NB4 (cell line): ENCODE measurements at places on chromosomes 2 and 18.

GRCh38 chr18:8811115-8811514 is 105.8 kb downstream of the MTCL1 start:
- no peak for DNase-seq

- no peak for DNase-seq
Observed at GRCh38 chr2:6352247-6352646, 513.5 kb downstream of the CMPK2 start.

DNA sequence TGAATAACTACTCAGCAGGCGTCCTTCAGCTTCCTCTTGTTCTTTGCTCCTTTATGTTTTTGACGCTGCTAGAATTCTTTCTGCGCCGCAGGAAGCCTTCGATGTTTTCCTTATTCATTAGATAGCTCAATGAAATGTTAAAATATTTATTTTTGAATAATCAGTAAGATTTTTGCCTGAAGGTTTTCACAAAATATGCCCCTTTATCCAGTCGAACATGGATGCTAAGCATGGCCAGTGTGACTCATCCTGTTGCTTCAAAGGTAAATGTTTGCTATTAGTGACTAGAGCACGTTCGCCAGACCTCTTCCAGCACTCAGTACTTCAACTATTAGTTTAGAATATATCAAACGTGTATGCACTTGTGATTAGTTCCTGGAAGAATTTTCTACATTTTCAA is 7.6 kb upstream of the MEIS1 start:
- DNase-seq = no peak

DNA sequence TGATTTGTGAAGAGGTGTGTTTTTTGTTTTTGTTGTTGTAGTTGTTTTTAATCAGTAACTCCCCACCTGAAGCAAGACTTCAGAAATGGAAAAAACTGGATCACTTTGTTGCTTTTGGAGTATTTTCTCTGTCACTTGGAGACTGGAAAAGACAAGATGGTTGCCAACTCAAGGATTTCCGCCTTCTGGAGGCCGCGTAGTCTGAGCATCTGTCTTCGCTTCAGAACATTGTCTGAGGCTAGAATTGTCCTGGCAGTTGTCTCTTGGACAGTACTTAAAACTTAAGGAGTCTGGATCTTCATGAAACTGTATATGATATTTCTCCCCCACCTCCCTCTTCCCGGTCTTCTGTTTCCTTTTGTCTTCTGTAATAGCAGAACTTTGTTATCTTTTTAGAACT is 67.7 kb downstream of the ARHGAP28 start:
- no peak for DNase-seq

DNA sequence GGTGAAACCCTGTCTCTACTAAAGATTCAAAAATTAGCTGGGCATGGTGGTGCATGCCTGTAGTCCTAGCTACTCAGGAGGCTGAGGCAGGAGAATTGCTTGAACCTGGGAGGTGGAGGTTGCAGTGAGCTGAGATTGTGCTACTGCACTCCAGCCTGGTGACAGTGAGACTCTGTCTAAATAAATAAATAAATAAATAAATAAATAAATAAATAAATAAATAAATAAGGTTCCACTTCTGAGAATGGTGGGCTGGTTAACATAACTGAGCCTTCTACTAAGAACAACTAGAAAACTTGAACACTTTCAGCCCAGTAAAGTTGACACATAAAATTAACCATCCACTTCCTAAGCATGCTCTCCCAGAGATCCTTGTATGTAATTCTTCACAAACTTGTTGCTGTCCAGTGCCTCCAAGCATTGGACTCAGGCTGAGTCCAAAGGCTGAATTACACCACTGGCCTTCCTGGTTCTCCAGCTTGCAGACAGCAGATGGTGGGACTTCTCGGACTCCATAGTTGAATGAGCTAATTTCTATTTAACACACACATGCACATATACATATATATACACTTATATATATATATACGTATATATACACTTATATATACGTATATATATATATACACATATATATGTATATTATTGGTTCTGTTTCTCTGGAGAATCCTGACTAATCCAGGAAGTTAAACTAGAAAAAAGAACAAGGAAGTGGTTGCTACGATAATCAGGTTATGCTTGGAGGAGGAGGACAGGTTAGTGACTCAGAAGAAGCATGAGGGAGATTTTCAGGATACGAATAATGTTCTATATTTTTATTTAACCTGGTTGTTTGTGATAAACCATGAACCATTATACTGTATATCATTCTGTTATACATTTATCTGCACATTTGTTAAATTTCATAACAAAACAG is 348.8 kb downstream of the METTL4 start:
- no peak for DNase-seq

DNA sequence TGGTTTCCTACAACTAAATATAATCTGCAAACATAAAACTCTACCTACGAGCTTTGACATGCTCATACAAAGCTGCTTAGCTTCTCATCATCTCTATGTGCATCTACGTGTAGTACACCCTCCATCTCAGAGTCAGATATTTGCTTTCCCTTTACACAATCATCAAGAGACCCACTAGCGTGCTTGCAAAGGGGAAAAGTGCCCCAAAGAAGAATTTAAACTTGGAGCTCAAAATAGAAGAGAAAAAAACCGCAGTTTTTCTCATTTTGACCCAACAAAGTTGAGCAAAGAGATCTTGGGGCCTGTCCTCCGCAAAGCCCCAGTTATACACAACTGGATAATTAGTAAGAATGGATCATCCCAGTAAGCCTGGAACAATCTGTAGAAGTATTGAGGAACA is 104.1 kb downstream of the PAX3 start:
- DNase-seq = no peak

DNA sequence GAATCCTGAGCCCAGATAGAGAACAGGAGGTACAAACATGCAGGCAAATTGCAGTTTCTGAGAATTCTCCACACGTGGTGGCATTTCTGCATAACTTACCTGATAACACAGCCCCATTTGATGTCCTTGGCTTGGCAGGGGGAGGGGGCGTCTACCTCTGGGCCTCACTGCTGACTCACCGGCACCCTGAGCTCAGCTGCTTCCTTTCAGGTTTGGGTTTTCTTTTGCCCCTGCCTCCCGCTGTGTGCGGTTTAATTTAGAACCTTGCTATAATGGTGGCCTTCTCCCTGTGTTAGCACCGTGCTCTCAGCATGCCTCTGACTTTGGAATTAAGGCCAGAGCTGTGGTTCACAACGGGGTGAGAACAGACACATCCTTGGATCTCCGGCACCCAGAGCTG is 4.4 kb downstream of the CTIF start:
- peak; percentile 18 for DNase-seq

DNA sequence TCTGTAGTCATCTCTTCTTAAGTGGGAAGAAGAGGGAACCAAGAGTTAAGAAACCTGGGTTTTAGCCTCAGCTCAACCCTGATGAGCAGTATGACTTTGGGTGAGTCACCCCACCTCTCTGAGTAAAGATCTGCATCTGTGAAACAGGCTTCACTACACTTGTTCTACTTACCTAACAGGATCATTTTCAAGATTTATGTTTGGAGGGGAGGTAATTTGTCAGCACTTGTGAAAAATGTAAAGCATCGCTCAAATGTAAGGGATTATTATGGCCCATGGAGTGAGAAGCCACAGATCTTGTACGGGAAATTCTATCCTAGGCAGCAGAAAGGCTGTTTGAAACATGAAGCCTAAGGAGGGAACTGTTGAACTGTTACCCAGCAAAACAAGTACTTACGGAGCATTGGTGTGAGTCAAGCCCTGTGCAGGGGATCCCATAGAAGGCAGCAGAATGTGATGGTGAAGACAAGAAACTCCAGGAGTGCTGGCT is 160.6 kb downstream of the PRKCE start:
- peak; percentile 31 for DNase-seq

DNA sequence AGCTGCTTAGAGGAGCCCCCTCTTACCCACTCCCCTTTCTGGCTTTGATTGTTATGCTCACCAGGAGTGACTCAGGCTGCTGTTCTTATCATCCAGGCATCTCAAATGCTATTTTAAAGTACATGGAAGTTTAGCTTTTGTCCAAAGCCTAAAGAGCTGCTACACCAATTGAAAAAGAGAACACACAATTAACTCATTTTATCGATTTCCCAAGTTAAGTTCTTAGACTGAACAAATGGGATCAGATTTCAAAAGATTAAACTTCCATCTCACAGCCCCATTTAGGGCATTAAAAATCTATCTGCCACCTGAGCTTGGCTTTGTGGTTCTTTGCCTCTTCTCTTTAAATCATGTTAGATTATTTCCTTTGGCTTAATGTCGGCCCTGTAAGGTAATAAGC is 81.2 kb downstream of the MYO5B start:
- no peak for DNase-seq

DNA sequence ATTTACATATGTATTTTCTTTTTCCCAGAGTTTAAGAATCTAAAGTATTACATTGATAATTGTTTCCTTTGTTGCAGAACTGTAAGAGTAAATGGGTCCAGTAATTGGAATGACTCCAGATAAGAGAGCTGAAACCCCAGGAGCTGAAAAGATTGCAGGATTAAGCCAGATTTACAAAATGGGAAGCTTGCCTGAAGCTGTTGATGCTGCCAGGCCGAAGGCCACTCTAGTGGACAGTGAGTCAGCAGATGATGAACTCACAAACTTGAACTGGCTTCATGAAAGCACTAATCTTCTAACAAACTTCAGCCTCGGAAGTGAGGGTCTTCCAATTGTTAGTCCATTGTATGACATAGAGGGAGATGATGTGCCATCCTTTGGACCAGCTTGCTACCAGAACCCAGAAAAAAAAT is 183.8 kb upstream of the STON1 start:
- no peak for DNase-seq
